ENCODE measurements at places on chromosomes 6 and 20.

- DNase-seq = no peak
Measured at GRCh38 chr6:42530296-42530695, 33.5 kb upstream of the UBR2 start.

DNA sequence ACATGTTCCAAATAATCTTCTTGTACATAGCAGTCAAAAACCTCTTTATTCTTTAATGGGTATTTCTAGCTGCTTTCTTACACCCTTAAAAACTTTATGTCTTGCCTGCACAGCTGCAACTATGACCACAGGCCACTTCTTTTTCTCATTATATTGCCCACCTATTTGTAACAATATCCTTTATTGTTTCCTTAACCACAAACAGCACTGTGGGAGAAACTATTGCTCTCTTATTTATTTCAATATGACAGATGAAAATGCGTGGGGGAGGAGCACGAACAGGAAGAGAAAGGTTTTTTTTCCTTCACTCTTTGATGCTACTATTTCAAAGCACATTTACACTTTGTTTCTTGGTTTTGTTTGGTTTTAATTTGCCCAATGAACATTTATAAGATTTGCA, 253.5 kb downstream of the GJA1 start:
- DNase-seq = no peak

DNA sequence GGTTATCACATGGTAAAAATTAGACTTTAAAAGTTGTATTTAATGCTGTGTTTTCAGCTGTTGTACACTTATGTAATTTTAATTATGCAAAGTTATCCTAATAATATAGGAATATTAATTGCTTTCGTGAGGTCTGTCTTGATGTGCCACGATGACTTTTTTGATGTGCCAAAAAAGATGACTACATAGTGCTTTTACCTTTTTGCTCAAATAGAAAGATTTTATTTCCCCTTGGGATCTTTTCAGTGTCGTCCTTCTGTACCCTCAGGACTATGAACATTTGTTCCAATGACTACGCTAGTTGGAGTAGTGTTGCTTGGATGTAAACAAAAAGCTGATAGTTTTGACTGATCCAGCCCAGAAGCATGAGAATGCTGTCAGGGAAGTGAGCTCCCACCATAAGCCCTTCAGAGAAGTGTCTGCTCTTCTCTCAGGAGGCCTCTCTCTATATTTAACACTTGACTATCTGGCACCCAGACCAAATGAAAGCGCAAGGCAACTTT, 1.2 kb upstream of the CD164 start:
- no peak for DNase-seq

GRCh38 chr6:90221403-90221802, 75.2 kb downstream of the BACH2 start:
- DNase-seq = no peak

DNA sequence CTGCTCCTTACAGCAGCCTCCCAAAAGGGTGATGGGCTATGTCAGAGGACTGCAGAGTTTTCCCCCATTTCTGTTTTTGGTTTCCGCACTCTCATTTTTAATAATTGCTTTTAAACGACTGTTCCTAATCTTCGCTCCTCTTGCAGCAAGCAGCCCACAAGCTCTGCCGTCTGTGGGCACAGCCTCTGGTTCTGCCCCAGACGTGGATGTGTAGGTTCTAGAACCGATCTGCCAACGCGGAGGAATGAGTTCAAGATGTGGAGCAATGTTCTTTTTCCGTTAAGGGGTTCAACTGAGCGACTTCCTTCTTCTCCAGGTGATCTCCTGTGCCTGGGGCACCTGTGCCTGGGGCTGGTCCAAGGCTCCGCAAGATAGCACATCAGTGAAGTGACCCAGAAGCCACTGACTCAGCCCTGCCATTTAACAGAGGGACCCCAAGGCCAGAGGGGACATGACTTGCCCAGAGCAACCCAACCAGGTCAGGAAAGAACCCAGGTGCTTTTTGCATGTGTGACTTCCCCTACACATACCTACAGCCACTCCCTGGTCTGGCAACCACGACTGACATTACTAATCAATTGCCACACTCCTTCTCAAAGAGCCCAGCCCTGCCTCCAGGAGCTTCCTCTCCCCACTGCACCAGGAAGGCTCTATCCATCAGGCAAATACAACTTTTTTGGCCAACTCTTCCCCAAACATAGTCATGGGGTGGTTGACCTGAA, 22.7 kb downstream of the PMEPA1 start:
- no peak for DNase-seq

GRCh38 chr6:140401761-140402160, 1027.3 kb upstream of the CITED2 start:
- peak; percentile 68 for DNase-seq

GRCh38 chr20:62622877-62623487, 19.3 kb upstream of the SLCO4A1 start:
- DNase-seq = no peak

DNA sequence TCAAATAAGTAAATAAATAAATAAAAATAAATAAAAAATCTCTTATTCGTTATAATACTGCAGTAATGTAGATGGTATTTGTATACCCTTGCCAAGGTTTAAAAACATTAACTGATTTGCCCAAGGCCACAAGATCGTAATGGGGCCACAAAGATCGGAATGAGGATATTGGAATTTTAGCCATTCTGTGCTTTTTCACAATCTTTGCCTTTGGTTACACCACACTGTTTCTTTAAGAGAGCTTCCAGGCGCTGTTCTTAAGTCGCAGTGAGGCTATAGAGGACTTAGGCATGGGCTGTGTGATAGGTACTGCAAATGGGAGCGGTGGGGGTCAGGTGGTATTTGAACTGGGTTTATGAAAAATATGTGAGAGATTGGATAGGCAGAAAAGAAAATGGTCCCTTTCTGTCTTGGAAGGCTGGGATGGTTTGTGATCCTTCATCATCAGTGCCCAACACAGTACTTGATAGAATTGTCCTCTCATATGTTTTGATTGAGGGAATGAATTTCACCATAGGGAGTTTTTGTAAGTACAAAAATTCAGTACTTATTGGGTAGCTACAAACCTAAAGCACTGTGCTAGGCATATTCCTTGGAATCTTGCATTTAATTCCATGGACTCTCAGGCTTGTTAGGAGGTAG, 1.4 kb downstream of the NUS1 start:
- DNase-seq = no peak

DNA sequence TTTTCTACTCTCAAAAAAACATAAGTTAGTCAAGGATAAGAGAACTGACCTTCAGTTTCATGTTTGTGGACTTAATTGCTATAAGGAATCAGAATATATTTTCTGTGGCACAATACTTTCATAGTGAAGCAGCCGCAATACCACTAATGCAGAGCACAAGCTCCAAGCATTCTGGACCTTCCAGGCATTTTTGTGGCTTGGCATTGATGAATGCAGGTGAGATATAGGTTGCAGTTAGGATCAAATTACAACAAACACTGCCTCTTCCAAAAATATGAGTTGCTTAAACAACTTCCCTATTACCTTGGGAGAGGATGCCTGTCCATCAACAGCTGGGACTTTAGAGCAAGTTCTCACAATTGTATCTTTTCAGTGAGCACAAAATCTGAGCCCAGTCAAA, 162.8 kb upstream of the RSPO3 start:
- DNase-seq = no peak

GRCh38 chr20:33635341-33635740, 26.8 kb upstream of the C20orf144 start:
- no peak for DNase-seq

- peak; percentile 21 for DNase-seq
Measured at GRCh38 chr6:100512203-100512862, 47.6 kb upstream of the SIM1 start.

GRCh38 chr20:63139356-63139755, 76.6 kb downstream of the YTHDF1 start:
- DNase-seq = no peak

GRCh38 chr6:31966997-31967925, 4.7 kb downstream of the DXO start:
- no peak for DNase-seq

GRCh38 chr6:43831191-43831590, 61.2 kb downstream of the VEGFA start:
- no peak for DNase-seq

- no peak for DNase-seq
Measured at GRCh38 chr6:44967481-44967880, 360.6 kb upstream of the RUNX2 start.

DNA sequence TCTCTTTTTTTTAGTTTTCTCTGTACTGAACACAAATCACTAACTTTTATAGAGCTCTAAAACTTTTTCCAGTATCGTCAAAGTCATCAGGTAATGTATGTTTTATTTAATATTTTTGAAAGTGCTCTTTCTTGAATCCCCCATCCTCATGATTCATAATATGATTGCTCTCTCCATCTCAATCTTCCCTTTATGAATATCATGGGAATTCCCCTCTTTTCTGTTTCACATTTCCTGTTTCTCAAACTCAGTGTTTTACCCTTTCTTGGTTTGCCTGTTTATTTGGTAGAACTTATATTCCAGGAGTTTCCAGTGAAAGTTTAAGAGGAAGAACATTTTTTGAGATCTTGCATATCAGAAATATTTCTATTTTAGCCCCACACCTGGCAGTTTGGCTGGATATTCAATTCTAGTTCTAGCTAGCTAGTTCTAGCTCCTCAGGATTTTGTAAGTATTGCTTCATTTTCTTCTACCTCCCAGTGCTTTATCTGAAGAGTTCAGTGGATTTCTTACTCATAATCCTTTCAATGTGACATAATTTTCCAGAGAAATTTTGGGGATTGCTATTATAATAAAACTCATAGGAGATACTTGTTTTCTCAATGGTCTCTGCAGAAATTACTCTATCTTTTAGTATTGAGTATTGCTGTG, 6.1 kb upstream of the C6orf58 start:
- no peak for DNase-seq

DNA sequence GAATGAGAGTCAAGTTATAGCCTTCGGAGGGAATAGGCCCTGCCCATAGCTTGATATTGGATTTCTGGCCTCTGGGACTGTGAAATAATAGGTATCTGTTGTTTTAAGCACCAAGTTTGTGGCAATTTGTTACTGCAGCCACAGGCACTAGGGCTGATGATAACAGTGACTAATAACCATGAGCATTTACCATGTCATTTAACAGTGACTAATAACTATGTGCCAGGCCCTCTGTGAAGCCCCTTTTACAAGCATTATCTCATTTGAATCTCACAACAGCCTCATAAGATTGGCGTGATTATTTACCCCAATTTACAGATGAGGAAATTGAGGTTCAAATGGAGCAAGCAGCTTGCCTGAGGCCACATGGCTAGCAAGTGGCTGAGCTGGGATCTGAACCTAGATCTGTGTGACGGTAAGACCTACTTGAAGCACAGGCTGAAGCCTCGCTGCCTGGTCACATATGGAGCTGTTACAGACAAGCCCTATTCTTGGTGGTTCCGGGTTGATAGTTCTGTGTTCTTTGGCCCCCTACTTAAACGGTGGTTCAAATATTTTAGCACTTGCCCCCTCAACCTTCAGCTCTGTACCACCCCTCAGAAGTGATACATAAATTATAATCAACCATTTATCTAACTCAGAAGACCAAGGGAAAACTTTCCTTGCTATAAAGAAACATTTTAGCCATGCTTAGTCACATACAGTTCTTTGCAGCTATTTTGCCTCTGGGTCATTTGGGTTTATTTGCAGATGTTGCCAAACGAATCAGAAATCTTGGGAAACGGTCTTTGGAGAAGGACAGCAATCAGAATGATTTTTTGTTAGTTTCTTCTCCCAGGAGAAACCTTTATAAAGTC, 98.3 kb downstream of the ELOVL5 start:
- no peak for DNase-seq

- DNase-seq = no peak
Measured at GRCh38 chr6:13296536-13296997, 31.8 kb downstream of the TBC1D7 start.

- no peak for DNase-seq
Measured at GRCh38 chr6:41872147-41872546, 23.0 kb downstream of the USP49 start.

DNA sequence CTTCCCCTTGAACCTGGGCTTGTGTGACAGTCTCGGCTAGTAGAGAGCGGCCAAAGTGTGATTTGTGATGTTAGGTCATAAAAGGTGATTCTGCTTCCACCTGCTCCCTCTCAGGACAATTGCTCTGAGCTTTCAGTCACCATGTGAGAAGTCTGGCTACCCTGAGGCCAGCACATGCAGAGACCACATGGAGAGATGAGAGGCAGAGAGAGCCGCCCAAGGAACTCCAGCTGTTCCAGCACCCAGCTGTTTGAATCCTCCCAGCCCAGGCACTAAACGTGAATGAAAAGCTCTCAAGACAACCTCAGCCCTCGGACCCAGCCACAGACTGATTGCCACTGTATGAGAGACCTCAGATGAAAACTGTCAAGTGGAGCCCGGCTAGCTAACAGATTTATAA, 143.4 kb upstream of the EEF1E1 start:
- DNase-seq = no peak

GRCh38 chr20:57991211-57991881, 237.1 kb downstream of the ANKRD60 start:
- DNase-seq = peak; percentile 74

GRCh38 chr6:6328451-6328850, 8.0 kb upstream of the F13A1 start:
- no peak for DNase-seq

DNA sequence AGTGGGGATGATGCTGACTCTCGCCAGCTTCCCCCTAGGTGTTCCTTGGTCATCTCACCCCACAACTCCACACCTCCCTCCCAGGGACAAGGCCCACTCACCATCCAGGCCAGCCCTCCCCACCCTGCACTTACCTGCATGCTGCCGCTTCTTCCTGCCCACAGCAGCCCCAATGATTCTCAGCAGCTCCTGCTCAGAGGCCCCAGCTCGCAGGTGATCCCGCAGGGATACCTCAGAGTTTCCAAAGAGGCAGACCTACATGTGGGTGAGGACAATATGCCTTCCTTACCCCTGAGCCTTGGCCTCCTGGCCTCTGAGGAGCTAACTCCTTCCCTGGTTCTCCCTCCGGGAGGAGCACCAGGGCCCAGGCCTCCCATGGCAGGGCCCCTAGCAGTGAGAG, 24.6 kb downstream of the MOCS1 start:
- DNase-seq = no peak

GRCh38 chr20:36932476-36933426, 18.8 kb downstream of the SAMHD1 start:
- no peak for DNase-seq

GRCh38 chr6:107244742-107245480, 129.6 kb upstream of the BEND3 start:
- DNase-seq = no peak
